ENCODE measurements at places on chromosomes 16 and 17. TPM values are rescaled to one million over a fixed set of nuclear protein-coding genes. Genes with fewer than 3 reads are reported as not detected.
A peak's percentile ranks its signal among the peaks of the same experiment; 100 is the strongest.

Gene PFN1
- total RNA-seq, result 440 TPM

GRCh38 chr17:39223907-39224777, 1.6 kb downstream of the STAC2 start:
- DNase-seq, result no peak

- DNase-seq, result no peak
Observed at GRCh38 chr17:30357476-30357875, 21.3 kb upstream of the CPD start.

Gene ZNF597
- 1.3 TPM for total RNA-seq

GRCh38 chr17:50972577-50972976, 106.4 kb upstream of the TOB1 start:
- DNase-seq, result no peak

GRCh38 chr17:79812353-79813258, 15.7 kb upstream of the CBX8 start:
- DNase-seq, result no peak

Gene PRPSAP1
- 29.2 TPM for total RNA-seq

Gene ENKD1
- total RNA-seq, result 15.5 TPM

DNA sequence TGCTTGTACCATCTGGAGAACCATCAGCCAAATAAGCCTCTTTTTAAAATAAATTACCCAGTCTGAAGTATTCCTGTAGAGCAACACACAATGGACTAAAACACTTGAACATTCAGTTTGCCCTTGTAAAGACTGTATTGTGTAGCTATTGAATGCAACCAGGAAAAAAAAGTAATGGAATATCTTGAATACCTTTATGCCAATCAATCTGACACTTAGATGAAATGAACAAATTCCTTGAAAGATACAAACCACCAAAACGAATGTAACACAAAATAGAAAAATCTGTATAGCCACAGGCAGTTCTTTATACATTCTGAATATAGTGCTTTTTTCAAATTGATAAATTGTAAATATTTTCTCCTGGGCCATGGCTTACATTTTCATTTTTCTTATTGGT, 63.3 kb upstream of the KCNJ16 start:
- no peak for DNase-seq

DNA sequence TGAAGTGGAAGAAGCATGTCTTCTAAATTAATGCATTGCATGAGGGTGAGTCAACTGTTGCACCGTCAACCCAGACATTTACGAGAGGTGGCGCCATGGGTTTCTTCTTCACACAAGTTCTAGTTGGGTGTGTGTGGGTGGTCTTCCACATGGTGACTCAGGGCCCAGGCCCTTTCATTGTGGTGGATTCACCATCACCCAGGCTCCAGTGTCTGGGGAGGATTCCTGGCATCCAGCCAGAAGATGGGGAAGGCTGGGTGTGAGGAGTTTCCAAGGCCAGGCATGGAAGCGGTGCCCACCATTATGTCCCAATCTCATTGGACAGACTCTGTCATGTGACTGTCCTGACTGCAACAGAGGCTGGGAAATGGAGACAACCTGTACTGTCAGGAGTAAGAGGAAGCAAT, 21.4 kb upstream of the JPH3 start:
- DNase-seq, result no peak

- DNase-seq, result no peak
Observed at GRCh38 chr16:51055434-51055833, 95.6 kb downstream of the SALL1 start.

- DNase-seq, result no peak
Observed at GRCh38 chr17:39996800-39997199, 16.2 kb downstream of the PSMD3 start.

- DNase-seq, result no peak
Observed at GRCh38 chr17:81715872-81716673, 4.0 kb downstream of the SLC25A10 start.

DNA sequence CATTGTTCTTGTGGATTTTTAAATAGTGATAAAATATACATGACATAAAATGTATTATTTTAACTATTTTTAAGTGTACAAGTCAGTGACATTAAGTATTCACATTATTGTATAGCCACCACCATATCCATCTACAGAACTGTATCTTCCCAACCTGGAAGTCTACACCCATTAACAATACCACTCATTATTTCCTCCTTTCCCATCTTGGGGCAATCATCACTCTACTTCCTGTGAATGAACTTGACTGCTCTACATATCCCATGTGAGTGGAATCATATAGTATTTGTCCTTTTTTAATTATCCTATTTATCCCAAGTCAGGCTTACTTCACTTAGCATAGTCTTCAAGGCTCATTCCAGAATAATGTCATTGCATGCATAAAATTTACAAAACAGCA, 40.7 kb upstream of the MMP2 start:
- DNase-seq, result no peak

Gene MEFV
- total RNA-seq, result not detected

- no peak for DNase-seq
Observed at GRCh38 chr16:79723583-79724168, 123.1 kb upstream of the MAF start.

- no peak for DNase-seq
Observed at GRCh38 chr17:67620636-67621035, 97.1 kb upstream of the NOL11 start.

DNA sequence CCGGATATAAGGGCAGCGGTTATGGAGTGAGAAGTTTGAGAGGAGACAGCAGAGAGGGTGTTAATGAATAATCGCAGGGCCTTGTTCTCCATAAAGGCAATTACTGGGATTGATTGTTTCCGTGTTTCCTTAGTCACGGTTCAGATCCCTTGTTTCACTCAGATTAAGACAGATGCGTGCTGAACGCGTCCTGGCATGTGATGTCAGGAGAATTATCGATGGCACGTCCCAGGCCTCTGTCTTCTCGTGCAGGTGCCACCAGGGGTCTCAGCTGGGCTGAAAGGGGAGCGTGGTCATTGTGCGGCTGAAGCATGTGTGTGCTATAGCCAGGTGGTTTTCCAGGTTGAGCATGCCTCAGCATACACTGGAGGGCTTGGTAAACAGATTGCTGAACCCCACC, 142.4 kb upstream of the NOL11 start:
- peak; percentile 35 for DNase-seq

Gene GPR142
- not detected for total RNA-seq

Gene NPW
- 0.13 TPM for total RNA-seq

DNA sequence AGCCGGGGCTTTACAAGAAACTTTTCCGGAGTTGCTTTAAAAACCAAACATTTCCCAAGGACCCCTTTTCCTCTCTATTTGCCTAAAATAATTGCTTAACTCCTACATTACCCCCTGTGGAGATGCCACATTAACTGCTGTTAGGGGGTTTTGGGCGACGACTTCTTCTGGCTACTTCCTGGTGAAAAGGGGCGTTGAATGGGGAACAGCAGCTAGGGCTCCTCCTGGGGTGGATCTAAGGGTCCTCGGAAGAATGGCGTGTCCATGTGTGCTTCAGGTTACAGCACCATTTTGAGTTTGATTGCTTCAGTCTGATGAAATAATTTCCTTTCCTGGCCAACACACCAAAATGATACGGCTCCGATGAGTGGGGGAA, 22.0 kb downstream of the ABCC1 start:
- no peak for DNase-seq

GRCh38 chr17:19448341-19449268, 37.6 kb downstream of the RNF112 start:
- peak; percentile 77 for DNase-seq

DNA sequence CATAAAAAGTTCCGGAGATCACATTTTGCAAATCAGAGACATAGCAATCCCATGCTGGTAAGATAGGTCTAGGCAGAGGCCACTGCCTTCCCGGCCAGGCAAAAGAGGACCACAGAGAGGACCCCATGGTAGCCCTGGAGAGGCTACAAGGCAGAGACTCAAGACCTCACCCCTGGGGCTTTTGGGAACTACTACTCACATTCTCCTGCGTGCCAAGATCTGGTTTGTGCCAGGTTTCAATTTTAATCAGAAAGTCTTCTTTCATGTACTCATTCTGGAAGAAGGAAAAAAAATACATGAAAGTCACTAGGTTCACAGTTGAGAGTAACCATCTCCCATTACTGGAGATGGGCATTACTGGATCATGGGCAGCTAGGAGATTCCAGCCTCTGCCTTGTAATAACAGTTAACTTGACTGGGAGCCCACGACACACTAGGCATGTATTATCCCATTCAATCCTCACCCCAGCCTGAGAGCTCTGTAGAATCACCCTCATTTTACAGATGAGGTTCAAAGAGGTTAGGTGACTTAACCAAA, 21.2 kb downstream of the PITPNA start:
- DNase-seq, result no peak

DNA sequence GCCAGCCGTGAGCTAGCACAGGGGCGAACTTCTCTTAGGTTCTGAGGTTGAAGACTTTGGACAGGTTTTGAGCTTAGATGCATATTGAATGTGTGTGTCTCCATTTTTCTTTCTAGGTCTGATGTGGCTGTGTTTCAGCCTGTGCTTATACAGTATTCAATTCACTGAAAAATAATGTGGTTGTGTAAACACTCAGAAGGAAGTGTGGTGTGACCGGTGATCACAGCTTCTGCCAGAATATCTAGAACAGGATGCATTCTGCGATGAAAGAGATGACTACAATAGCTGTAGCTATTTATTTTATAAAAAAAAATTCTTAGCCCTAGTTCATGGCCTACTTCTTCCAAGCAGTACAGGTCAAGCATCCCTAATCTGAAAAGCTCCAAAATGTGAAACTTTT, 64.4 kb downstream of the MAP2K6 start:
- DNase-seq, result no peak

Gene IRF8
- not detected for total RNA-seq

- DNase-seq, result peak; percentile 63
Observed at GRCh38 chr17:81509207-81509971, 3.2 kb downstream of the ACTG1 start.

DNA sequence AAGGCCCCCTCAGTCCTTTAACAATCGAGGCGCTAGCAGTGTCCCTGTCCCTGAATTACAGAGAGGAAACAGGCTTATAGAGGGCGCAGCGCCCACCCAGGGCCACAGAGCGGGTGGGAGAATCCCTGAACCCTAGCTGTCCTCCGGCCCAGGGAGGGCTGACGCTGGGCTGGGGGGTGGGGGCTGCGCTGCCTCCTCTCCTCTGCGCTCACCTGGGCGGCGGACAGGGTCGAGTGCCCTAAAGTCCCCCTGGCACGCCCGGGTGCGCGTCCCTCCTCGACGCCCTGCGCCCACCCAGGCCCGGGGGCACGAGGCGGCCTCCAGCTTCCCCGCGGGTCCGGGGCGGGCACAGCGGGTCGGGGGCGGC, 200.4 kb upstream of the N4BP1 start:
- no peak for DNase-seq

- peak; percentile 27 for DNase-seq
Observed at GRCh38 chr16:641326-642188, at the start of gene MCRIP2. MCRIP2 (plus strand) TSS chr16:641828; CDS start chr16:641992, 164 bp downstream.

Gene VMO1
- total RNA-seq, result not detected
